ENCODE measurements at places on chromosomes 2 and 18. TPM values are rescaled to one million over a fixed set of nuclear protein-coding genes. Genes with fewer than 3 reads are reported as not detected.

Gene MOGAT1
- total RNA-seq, result 1.0 TPM

- no peak overlapping the region for H3K4me3 ChIP-seq
- DNase-seq, result no peak
- H3K27me3 ChIP-seq, result no peaks in the 10 kb centered on the region
- no peak overlapping the region for H3K27ac ChIP-seq
These were observed 6.7 kb downstream of the NAB1 start for GRCh38 chr2:190655570-190655969.

Gene TANC1
- 41.6 TPM for total RNA-seq

GRCh38 chr18:76881744-76882143 is 59.4 kb downstream of the ZNF236 start:
- peaks cover 60% of the 10 kb centered on the region for H3K36me3 ChIP-seq
- H3K4me1 ChIP-seq, result no peaks in the 10 kb centered on the region
- H3K27ac ChIP-seq, result no peak overlapping the region
- DNase-seq, result no peak

Gene CHMP3
- total RNA-seq, result 68.1 TPM

DNA sequence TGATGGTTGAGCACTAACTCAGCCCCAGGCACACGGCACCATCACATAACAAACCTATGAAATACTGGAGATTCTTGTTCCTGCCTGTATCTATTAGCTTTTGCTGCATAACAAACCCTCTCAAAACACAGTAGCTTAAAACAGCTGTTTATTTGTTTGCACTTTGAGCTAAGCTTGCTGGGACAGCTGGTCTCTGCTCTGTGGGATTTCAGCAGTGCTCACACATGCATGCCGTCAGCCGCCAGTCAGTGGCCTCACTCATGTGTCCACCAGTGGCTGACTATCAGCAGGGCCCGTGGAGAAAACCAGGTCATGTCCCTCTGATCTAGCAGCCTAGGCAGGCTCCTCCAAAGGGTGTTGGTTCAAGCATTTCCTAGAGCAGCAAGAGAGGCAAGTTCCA is 52.8 kb upstream of the RAB12 start:
- peak; percentile 4 for DNase-seq
- no peaks in the 10 kb centered on the region for H3K36me3 ChIP-seq
- no peak overlapping the region for H3K27ac ChIP-seq
- H3K4me1 ChIP-seq, result peaks cover 2% of the 10 kb centered on the region
- no peak overlapping the region for H3K4me3 ChIP-seq

Gene ZSWIM2
- not detected for total RNA-seq

Gene FAM98A
- 34.6 TPM for total RNA-seq

DNA sequence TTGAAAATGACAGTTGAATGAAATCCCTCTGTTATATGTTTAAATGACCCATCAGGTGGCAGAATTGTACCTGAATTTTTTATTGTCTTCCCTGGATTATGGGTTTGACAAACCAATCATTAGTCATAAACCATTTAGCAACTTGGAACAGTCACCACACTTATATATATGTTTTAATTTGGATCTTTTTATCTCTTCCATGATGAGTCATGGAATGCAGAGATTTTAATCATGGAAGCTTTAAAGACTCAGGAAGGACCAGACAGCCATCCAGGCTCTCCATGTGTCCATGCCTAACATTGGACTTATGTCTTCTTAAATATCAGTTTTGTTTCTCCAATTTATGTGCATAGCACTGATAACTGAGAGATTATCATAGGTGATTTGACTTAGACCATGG is 188.3 kb upstream of the ZSWIM2 start:
- H3K36me3 ChIP-seq, result no peaks in the 10 kb centered on the region
- no peaks in the 10 kb centered on the region for H3K27me3 ChIP-seq
- H3K4me3 ChIP-seq, result no peak overlapping the region
- no peaks in the 10 kb centered on the region for H3K4me1 ChIP-seq

GRCh38 chr2:121036226-121036692 is 248.7 kb downstream of the TFCP2L1 start:
- no peaks in the 10 kb centered on the region for H3K27me3 ChIP-seq
- H3K36me3 ChIP-seq, result no peaks in the 10 kb centered on the region
- no peak overlapping the region for H3K27ac ChIP-seq
- DNase-seq, result no peak

DNA sequence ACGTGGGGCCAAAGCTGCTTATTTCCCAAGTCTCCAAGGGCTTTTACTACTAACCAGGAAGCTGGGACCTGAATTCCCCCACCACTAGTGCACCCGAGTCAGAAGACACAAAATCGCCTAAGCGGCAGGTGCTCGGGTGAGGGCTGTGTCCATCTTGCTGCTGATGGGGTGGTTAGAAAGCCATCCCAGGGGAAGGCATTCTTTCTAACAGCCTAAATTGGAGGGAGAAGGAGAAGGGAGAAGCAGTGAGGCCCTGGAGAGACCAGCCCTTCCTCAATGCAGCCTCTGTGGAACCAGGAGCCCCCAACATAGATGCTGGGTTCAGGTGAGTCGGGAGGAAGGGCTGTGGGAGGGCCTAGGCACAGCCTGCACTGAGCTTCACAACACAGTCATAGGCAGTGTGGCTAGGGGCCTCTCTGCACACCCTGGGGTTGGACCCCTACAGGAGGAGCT is 1.9 kb upstream of the PROM2 start:
- DNase-seq, result no peak
- no peaks in the 10 kb centered on the region for H3K4me1 ChIP-seq
- H3K27ac ChIP-seq, result no peak overlapping the region

- no peaks in the 10 kb centered on the region for H3K4me1 ChIP-seq
- H3K4me3 ChIP-seq, result no peak overlapping the region
- H3K27ac ChIP-seq, result no peak overlapping the region
- DNase-seq, result no peak
- no peaks in the 10 kb centered on the region for H3K27me3 ChIP-seq
These were observed 684.0 kb downstream of the DSC3 start for GRCh38 chr18:30358555-30358954.

DNA sequence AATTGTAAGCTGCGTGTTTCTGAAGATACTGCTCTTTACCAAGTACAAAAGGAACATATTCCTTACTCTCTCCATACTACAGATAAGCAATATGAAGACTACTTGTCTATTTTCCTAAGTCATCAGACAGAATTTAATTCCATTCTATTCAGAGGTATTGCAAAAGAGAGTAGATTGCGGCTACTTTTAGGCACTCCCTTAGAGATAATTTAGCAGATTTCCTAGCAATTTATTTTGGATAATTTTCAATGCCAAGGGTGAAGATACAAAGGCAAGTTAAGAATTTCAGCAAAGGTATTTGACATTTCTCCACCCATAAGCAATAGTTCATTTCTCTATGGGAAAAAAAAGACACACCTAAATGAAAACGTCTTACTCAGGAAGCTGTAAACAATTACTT is 161.1 kb downstream of the PDE1A start:
- no peaks in the 10 kb centered on the region for H3K4me1 ChIP-seq
- no peak for DNase-seq
- H3K27me3 ChIP-seq, result no peaks in the 10 kb centered on the region
- no peak overlapping the region for H3K27ac ChIP-seq

Gene HOXD3
- total RNA-seq, result not detected

GRCh38 chr2:182717416-182717815 is 1.4 kb downstream of the DNAJC10 start:
- peaks cover 8% of the 10 kb centered on the region for H3K4me1 ChIP-seq
- no peaks in the 10 kb centered on the region for H3K27me3 ChIP-seq
- H3K36me3 ChIP-seq, result peaks cover 2% of the 10 kb centered on the region
- no peak overlapping the region for H3K27ac ChIP-seq
- H3K4me3 ChIP-seq, result peak overlapping the region; percentile 75
- no peak for DNase-seq

Gene DYSF
- total RNA-seq, result 17.5 TPM

Gene AKAIN1
- total RNA-seq, result not detected

Gene PRSS56
- total RNA-seq, result not detected

- H3K36me3 ChIP-seq, result no peaks in the 10 kb centered on the region
- no peak for DNase-seq
- H3K4me3 ChIP-seq, result no peak overlapping the region
- no peaks in the 10 kb centered on the region for H3K27me3 ChIP-seq
- H3K27ac ChIP-seq, result peak overlapping the region; percentile 20
These were observed 291.6 kb downstream of the ZNF385B start for GRCh38 chr2:179569831-179570233.

DNA sequence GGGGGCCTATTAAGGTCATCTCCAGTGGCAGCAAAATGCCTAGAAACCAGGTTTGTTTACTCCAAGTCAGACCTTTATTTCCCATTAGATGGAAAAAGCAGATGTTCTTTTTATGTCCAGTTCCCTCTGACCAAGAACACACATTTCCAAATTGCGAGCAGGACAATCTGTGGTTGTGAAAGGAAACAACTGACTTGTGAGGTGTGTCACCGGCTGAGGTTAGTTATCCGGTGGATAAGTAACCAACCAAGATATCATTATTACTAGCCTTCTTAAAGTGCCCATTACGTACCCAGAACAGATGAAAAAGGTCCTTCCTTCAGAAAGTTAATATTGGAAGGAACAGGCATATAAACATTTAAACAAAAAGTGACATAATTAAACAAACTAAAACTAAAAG is 112.9 kb downstream of the THADA start:
- H3K4me3 ChIP-seq, result no peak overlapping the region
- H3K27me3 ChIP-seq, result no peaks in the 10 kb centered on the region
- H3K4me1 ChIP-seq, result peaks cover 23% of the 10 kb centered on the region
- H3K27ac ChIP-seq, result no peak overlapping the region

- H3K4me3 ChIP-seq, result no peak overlapping the region
- H3K27ac ChIP-seq, result no peak overlapping the region
These were observed 258.9 kb upstream of the APCDD1 start for GRCh38 chr18:10195529-10195928.

GRCh38 chr2:27638709-27639108 is 9.9 kb downstream of the GPN1 start:
- no peak for DNase-seq
- H3K4me1 ChIP-seq, result no peaks in the 10 kb centered on the region
- H3K36me3 ChIP-seq, result peaks cover 100% of the 10 kb centered on the region
- H3K27ac ChIP-seq, result no peak overlapping the region
- H3K4me3 ChIP-seq, result no peak overlapping the region

All from upper lobe of left lung (tissue), 6 donors.